ENCODE measurements at places on chromosomes 13 and 19. TPM values are rescaled to one million over a fixed set of nuclear protein-coding genes. Genes with fewer than 3 reads are reported as not detected.
A peak's percentile ranks its signal among the peaks of the same experiment; 100 is the strongest.

- peak; percentile 73 for DNase-seq
- peaks cover 1% of the 10 kb centered on the region for H3K4me1 ChIP-seq
- H3K27ac ChIP-seq: peak overlapping the region; percentile 34
These were observed 14.0 kb upstream of the CELF5 start for GRCh38 chr19:3210347-3211017.

- peaks cover 11% of the 10 kb centered on the region for H3K36me3 ChIP-seq
- peaks cover 44% of the 10 kb centered on the region for H3K4me1 ChIP-seq
- no peaks in the 10 kb centered on the region for H3K27me3 ChIP-seq
- no peak overlapping the region for H3K4me3 ChIP-seq
These were observed 2.2 kb upstream of the ARHGEF18 start for GRCh38 chr19:7346488-7346971.

KDELR1 gene
- total RNA-seq: 72.5 TPM

DNA sequence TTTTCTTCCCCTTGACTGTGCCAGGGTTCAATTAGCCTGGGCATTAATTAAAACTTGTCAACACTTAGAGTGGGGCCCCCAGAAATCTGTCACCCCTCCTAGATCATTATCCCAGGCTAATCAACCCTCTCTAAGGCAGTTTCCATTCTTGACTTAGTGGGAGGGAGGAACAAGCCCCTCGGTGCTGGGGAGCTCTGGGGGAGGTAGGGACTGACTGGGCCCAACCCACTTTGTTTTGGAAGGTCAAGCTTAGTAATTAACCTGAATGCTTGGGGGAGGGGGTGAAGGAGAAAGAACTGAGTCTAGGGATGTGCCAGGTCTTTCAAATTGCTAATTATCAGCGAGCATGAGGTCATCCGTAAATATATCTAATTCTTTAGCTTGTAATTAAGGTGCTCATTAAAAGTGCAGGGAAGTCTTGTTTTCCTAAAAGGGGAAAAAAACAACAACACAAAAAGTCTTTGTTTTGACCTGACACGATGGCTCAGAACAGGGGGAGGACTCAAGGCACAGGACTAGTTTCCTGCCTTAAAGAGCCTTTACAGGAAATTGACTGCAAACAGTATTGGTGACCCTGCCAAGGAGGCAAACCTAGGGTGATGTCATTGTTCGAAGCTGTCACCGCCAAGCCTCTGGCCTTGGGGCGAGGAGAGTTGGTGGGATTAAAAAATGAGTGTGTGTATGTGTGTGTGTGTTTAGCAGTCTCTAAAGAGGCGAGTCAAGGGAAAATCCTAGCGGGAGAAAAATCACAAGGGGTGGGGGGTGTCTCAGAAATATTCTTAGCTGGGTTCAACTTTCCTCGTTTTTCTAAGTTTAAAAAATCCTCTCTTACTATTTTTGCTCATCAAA, 19.4 kb downstream of the ACTN4 start:
- peaks cover 48% of the 10 kb centered on the region for H3K4me1 ChIP-seq
- H3K27me3 ChIP-seq: peaks cover 30% of the 10 kb centered on the region
- H3K4me3 ChIP-seq: no peak overlapping the region
- no peak for DNase-seq
- H3K36me3 ChIP-seq: peaks cover 15% of the 10 kb centered on the region
- H3K27ac ChIP-seq: peak overlapping the region; percentile 42

DNA sequence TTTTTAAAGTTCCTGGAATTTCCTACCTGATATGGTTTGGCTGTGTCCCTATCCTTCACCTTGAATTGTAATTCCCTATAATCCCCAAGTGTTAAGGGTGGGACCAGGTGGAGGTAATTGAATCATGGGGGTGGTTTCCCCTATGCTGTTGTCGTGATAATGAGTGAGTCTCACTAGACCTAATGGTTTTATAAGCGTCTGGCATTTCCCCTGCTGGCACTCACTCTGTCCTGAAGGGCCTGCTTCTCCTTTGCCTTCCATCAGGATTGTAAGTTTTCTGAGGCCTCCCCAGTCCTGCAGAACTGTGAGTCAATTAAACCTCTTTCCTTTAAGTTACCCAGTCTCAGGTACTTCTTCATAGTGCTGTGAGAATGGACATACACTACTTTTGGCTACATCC, 298.7 kb downstream of the HS6ST3 start:
- DNase-seq: no peak
- no peaks in the 10 kb centered on the region for H3K27me3 ChIP-seq
- H3K4me3 ChIP-seq: no peak overlapping the region
- no peaks in the 10 kb centered on the region for H3K4me1 ChIP-seq

GRCh38 chr13:43631106-43631505, 155.7 kb downstream of the ENOX1 start:
- no peak overlapping the region for H3K27ac ChIP-seq
- no peaks in the 10 kb centered on the region for H3K4me1 ChIP-seq
- H3K27me3 ChIP-seq: peaks cover 22% of the 10 kb centered on the region
- H3K36me3 ChIP-seq: no peaks in the 10 kb centered on the region

SELENOV gene
- not detected for total RNA-seq

GRCh38 chr19:45954156-45954555, 19.5 kb downstream of the NOVA2 start:
- H3K4me3 ChIP-seq: no peak overlapping the region
- H3K27me3 ChIP-seq: peaks cover 37% of the 10 kb centered on the region
- no peak overlapping the region for H3K27ac ChIP-seq
- peaks cover 4% of the 10 kb centered on the region for H3K4me1 ChIP-seq

DNA sequence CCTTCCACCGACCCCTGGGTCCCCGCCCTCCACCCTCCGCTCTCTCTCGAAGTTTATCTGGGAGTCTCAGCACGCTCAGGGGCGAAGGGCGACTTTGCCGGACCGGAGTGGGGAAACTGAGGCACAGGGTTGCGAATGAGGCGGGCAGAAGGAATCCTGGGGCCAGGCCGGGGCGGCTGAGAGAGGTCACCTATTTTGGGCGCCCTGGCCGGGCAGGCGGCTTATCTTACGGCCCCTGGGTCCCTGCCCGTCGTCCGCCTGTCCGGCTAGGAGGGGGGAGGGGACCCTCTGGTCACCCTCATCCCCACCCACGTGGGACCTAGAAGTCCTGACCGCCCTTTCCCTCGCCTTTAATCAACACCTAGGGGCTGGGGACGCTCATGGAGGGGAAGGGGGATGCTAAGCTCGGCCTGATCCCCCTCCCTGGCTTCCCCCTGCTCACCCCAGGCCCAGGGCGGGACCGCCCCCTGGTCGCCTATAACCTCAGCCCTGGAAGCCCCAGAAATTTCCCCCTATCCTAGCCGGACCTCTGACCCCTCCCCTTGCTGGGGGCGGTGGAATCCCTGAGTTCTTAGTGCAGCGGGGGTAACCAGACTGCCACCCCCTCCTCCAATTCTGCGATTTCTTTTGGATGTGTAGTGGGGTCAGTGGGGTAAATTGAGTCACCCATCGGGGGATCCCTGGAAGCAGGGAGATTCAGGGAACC, 556 bp downstream of the TRIP10 start:
- H3K27ac ChIP-seq: peak overlapping the region; percentile 71
- H3K4me1 ChIP-seq: peaks cover 39% of the 10 kb centered on the region
- peaks cover 18% of the 10 kb centered on the region for H3K36me3 ChIP-seq
- DNase-seq: peak; percentile 44
- no peaks in the 10 kb centered on the region for H3K27me3 ChIP-seq
- peak overlapping the region; percentile 89 for H3K4me3 ChIP-seq

DNA sequence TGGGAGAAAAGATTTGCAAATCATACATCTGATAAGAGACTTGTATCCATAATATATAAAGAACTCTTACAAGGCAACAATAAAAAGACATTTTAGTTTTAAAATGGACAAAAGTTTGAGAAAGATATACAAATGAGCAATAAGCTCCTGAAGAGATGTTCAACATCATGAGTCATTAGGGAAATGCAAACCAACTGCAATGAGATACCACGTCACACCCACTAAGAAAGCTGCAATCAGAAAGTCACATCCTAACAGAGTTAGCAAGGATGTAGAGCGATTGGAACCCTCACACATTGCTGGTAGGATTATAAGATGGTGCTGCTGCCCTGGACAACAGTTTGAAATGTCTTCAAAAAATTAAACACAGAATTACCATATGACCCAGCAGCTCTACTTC, 50.3 kb downstream of the GSX1 start:
- DNase-seq: no peak
- no peak overlapping the region for H3K4me3 ChIP-seq
- peaks cover 62% of the 10 kb centered on the region for H3K27me3 ChIP-seq

DNA sequence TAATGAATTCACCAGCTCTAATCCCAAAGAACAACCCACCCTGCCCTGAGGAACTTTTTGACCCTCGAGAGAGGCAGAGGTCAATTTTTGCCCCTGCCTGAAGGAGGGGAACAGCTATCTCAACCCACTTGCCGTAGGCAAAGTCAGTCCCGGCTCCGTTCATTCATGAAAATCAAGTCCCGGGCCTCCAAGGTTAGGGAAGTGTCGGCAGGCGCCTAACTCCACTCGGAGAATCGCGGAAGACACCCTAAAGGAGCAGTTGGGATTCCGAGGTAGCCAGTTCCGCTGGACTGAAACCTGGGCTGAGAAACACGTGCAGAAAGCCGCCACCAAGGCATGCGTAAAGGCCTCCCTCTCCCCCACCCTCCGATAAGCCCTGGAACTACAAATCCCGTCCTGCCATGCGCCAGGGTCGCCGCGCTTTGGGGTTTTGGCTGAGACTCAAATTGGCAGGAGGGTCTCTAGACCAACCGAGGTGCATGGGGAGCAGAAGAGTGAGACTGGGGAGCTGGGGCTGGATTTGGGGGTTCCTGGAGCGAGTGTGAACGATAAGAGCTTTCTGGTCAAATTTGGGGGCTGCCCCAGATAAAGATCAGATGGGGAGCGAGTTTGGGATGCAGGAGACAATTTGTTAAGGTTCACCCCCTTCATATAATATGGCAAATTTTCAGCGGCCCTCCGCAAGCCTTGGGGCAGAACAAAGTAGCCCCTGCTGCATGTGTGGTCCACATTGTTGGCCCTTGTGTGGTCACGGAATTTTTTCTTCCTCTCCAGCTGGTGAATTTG, at the start of gene TNPO2:
TNPO2 (minus strand) TSS at position 292 of the 786 bp plus-strand sequence. CDS start 2,955 bp downstream, outside the sequence.
- peak within 1 kb of the TSS; percentile 93 for H3K27ac ChIP-seq
- no peaks in the 10 kb centered on the region for H3K27me3 ChIP-seq
- H3K4me3 ChIP-seq: peak within 1 kb of the TSS; percentile 92
- peaks cover 25% of the 10 kb centered on the region for H3K4me1 ChIP-seq

OR7E24 gene
- not detected for total RNA-seq

GPR12 gene
- total RNA-seq: not detected

GRCh38 chr13:30406779-30407416, 15.4 kb upstream of the UBE2L5 start:
- DNase-seq: no peak
- no peaks in the 10 kb centered on the region for H3K36me3 ChIP-seq
- H3K4me1 ChIP-seq: peaks cover 14% of the 10 kb centered on the region
- H3K4me3 ChIP-seq: no peak overlapping the region
- no peaks in the 10 kb centered on the region for H3K27me3 ChIP-seq

NOVA2 gene
- total RNA-seq: not detected

MAST1 gene
- 2.0 TPM for total RNA-seq

DNA sequence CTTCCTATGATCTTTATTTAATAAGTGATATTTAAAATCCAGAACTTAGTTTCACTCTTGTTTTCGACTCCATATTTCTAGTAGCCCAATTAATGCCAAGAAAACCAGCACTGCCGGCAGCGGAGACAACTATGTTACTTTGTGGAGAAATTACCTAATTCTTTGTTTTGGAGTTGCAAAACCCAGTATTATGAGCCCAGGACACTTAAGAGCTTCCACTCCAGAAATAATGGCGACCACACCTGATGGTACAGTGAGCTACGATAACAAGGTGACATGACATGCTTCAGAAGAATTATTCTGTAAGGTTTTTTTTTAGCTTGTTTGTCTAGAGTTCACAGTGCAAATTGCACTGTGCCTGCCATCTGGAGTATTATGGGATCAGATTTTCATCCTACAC, 136.4 kb downstream of the ZAR1L start:
- no peaks in the 10 kb centered on the region for H3K27me3 ChIP-seq
- no peaks in the 10 kb centered on the region for H3K4me1 ChIP-seq
- no peak overlapping the region for H3K4me3 ChIP-seq
- DNase-seq: no peak
- no peak overlapping the region for H3K27ac ChIP-seq

PDX1 gene
- not detected for total RNA-seq

GRCh38 chr19:43731846-43732245, 16.0 kb downstream of the IRGC start:
- no peak overlapping the region for H3K4me3 ChIP-seq
- no peaks in the 10 kb centered on the region for H3K4me1 ChIP-seq
- peaks cover 24% of the 10 kb centered on the region for H3K36me3 ChIP-seq
- DNase-seq: no peak
- H3K27ac ChIP-seq: no peak overlapping the region

GRCh38 chr13:31052478-31052877, 109.2 kb downstream of the HSPH1 start:
- DNase-seq: no peak
- H3K4me1 ChIP-seq: no peaks in the 10 kb centered on the region
- peaks cover 13% of the 10 kb centered on the region for H3K27me3 ChIP-seq
- no peak overlapping the region for H3K27ac ChIP-seq
- H3K4me3 ChIP-seq: no peak overlapping the region

- H3K27ac ChIP-seq: no peak overlapping the region
- H3K4me3 ChIP-seq: no peak overlapping the region
- no peaks in the 10 kb centered on the region for H3K4me1 ChIP-seq
- DNase-seq: no peak
These were observed 2034.0 kb downstream of the OLFM4 start for GRCh38 chr13:55062662-55063061.

DNA sequence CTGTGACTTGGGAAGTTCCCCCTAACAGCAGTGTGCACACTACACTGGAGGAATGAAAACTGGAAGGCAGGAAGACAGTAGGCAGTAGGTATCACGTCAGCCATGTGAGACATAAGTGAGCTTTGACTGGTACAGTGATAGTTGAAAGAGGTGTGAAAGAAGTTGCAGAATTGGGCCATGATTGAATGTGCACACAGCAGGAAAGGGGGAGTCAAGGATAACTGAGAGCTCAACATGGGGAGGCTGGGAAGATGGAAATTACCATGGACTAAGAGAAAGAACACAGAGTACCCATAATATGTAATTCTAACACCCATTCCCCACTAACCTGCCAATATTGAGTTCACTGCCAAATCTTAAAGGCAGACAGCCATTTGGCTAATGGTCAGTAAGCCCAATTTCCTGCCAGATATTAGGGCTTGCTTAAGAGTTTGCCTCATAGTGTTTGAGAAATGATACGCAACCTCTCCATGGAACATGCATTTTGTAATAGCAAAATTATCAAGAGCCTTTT, 321.7 kb downstream of the DCT start:
- DNase-seq: no peak
- H3K27ac ChIP-seq: no peak overlapping the region
- no peaks in the 10 kb centered on the region for H3K36me3 ChIP-seq
- no peaks in the 10 kb centered on the region for H3K4me1 ChIP-seq
- no peaks in the 10 kb centered on the region for H3K27me3 ChIP-seq
- no peak overlapping the region for H3K4me3 ChIP-seq

DNA sequence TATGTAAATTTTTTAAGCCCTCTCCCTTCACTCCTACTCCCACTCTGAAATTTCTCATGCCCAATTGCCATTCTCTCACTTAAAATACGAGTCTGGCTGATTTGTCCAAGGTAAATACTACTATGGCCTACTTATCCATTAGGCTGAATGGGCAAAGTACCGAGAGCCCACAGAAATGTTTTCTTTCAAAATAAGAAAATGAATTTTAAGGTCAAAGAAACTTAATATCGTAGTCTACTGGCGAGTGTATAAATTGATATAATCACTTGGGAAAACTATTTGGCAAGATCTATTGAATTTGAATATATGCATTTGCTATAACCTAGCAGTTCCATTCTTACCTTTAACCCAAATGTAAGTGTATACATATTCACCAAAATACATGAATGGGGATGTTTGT, 32.7 kb downstream of the ZNF45 start:
- peak overlapping the region; percentile 81 for H3K27ac ChIP-seq
- H3K4me3 ChIP-seq: peak overlapping the region; percentile 89
- no peaks in the 10 kb centered on the region for H3K27me3 ChIP-seq
- peaks cover 74% of the 10 kb centered on the region for H3K36me3 ChIP-seq
- H3K4me1 ChIP-seq: peaks cover 11% of the 10 kb centered on the region

Data from activated naive CD8-positive, alpha-beta T cell treated with anti-CD3 and anti-CD28 coated beads for 36 hours (primary cell).